ENCODE measurements at places on chromosomes 3 and 15.

DNA sequence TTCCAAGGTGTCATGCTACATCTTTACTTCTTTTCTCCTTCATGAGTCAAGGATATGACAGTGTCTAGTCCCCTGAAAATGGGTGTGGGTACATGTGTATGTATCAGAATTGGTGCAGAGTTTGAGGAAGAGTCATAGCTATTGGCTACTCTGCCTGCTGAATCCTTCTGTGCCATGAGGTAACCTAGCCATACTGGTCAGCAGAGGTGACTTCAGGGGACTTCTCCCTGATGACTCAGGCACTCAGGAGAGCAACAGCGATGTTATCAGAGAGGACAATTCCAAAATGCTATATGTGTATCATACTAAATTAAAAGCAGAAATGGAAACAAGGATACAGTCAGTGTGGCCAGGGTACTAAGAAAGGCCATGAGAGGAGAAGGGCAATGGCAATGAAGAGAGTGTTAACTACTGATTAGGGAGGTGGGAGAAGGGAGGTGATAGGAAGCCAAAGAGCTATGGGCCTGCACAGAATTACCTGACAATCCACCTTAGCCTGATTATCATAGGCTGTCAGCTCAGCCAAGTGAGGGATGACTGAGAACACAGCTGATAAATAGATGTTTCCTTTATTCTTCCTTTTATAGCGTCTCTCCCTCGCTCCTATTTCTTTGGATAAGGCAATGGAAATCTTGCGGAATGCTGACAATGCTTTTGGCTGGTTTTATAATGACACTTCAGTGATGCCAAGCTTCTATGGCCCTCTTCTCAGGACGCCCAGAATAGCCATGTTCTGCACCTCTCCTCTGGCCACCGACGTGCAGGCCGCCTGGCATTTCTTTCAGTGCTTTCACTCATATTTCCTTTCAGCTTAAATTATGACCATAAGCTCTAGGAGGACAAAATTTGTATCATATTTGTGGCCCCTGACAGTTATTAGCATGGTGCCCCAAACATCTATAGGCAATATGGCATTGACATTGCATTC, 90.6 kb downstream of the FGF12 start:
- no peak for DNase-seq

DNA sequence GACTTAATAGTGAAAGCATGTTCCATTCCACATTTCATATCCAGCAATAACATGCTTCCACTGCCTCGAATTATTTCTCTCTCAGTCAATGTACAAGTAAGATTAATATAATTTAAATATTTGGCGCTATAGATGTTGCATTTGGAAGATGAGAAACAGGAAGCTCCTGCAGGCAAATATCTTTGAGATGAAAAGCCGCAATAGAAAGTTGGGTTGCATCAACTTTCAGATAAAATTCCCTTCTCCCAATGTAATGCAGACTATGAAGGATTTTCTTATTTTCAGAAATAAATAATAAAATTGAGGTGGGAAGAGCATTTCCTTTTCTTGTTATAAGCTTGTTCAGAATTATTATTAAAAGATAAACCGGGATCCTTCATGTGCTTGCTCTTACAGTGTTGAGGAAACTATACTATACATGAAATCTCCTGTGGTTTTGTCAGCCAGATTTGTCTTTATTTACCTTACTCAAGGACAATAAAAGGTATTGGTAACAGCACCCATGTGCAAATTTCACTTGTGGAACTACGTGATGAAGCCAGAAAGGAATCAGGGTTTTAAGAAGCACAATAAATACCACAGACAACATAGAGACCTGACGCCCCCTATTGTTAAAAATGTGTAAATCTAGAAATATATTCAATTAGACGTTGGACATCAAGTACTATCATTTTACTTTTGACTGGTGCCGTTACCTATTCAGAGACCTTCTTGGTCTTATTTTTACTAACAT, 307.0 kb downstream of the ARPP21 start:
- no peak for DNase-seq

DNA sequence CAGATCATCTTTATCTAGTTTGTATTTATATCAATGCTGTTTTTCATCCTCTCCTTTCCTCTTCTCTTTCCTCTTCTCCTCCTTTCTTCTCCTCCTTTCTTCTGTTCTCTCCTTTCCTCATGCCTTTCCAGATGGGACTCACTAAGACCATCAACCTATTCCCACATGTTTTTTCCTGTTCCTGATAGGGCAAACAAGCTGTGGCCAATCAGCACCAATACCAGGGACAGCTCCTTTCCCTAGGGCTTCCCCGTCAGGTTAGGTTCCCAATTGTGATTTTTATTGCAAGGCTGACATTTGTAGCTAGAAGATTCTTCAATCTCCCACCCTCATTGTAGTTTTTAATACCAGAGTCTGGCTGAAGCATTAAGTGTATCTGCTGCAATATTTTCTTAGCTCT, 76.3 kb upstream of the COL8A1 start:
- no peak for DNase-seq

DNA sequence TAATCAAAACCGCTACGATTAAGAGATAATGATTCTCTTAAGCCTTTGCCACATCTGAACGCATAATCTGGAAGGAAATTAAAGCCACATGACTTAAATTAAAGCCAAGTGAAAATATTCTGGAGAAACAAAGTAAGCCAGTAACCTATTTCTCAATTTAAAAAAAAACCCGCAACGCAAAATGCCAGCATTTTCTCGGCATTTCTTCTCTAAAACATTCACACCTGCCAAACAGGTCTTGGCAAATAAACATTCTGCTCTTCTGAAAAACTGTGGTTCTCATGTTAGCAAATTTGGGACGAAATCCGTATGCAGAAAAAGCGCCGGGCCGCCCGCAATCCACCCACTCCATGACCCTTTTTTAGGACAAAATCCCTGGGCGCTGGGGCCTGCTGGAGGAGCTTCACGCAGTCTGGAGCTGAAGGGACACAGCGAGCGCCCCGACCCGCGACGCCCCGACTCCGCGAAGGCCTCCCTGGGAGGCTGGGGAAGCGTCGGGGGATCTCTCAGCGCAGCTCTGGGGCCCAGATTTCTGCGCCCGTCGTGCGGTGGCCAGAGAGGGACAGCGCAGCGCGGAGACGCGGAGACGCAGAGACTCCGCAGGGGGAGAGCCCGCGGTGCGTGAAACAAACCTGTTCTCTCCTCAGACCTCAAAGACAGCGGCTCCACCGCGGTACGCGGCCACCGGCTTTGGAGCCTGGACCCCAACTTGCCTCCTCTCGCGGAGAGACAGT, 471 bp downstream of the NKIRAS1 start:
- no peak for DNase-seq

GRCh38 chr3:18238332-18238731, 186.8 kb downstream of the SATB1 start:
- DNase-seq, result no peak

DNA sequence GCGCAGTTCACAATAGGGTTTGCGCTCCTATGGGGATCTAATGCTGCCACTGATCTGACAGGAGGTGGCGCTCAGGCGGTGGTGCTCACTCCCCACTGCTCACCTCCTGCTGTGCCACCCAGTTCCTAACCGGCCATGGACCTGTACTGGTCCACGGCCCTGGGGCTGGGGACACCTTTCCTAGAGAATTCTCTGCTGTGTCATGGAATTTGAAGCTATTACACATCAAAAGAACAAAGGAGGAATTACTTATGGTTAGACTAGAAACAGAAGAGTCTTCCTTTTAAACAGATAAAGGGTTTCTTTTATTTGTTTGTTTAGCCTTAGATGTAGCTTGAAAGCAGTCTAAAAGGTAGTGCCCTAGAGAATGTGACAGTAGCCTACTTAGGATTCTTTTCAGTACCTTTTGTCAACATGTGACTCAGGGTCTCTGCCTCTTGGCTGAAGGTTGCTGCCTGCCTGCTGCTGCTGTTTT, 50.3 kb downstream of the PAK2 start:
- DNase-seq, result no peak

GRCh38 chr15:73049564-73050215, 2.6 kb upstream of the NEO1 start:
- DNase-seq, result no peak

- no peak for DNase-seq
These were observed 45.0 kb downstream of the ESYT3 start for GRCh38 chr3:138479438-138479863.

All from esophagus squamous epithelium (tissue), 5 donors.